ENCODE measurements at places on chromosomes 16 and 17. TPM values are rescaled to one million over a fixed set of nuclear protein-coding genes. Genes with fewer than 3 reads are reported as not detected.

DNA sequence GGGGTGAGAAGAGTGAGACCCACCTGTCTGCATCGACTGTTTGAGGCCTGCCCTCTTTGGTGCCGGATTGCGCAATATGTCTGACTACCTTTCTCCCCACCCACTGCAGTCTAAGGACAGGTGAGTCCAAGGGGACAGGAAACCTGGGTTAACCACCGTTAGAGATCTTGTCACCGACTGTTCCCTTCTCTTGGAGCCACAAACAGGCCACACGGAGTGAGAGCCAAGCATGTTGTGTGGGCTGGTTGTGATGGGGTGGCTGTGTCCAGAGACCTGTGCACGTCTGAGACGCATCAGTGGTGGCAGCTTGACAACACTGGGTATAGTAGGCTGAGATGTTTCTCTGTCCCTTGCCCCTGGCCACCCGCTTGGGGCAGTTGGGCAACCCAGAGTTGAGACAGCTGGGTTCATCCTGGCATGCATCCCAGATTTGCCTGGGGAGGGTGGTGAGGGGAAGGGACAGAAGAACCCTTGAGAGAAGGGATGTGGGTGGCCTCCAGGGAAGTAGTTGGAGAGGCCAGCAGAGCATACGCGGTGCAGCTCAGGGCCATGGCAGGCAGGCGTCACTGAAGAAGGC is 21.4 kb downstream of the MPRIP start:
- no peak overlapping the region for H3K4me3 ChIP-seq
- H3K27me3 ChIP-seq = no peaks in the 10 kb centered on the region
- H3K4me1 ChIP-seq = peaks cover 20% of the 10 kb centered on the region
- no peak overlapping the region for H3K27ac ChIP-seq
- no peaks in the 10 kb centered on the region for H3K36me3 ChIP-seq

DNA sequence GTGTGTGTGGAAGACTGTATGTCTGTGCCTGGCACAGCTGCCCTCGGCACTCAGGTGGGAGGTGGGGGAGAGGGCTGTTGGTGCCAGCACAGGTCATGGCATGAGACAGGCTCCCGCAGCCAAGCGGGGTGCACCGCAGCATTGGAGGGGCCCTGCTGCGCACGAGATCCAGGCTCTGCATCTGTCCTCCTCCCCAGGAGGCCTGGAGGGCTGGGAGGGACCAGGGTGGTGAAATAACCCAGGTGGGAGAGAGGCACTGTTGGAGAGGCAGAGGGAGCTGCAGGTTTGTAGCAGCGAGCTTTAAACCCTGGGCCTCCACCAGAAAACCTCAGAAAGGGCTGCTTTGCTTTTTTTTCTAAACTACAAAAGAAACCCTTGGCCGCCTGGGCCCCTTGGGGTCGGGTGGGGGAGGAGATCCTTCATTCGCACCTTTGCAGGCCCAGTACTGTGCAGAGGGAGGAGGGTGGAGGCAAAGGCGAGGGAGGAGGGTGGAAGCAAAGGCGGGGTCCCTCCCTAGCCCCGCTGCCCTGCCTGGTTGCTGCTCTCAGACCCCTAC is 241.7 kb downstream of the SEC14L1 start:
- peak overlapping the region; percentile 61 for H3K27ac ChIP-seq
- H3K4me3 ChIP-seq = no peak overlapping the region
- H3K27me3 ChIP-seq = no peaks in the 10 kb centered on the region
- peaks cover 95% of the 10 kb centered on the region for H3K4me1 ChIP-seq
- DNase-seq = no peak

GRCh38 chr17:27386206-27387075 is 69.8 kb upstream of the KSR1 start:
- H3K4me1 ChIP-seq = peaks cover 5% of the 10 kb centered on the region
- no peaks in the 10 kb centered on the region for H3K27me3 ChIP-seq
- H3K27ac ChIP-seq = no peak overlapping the region
- DNase-seq = no peak
- no peaks in the 10 kb centered on the region for H3K36me3 ChIP-seq

GRCh38 chr16:73049511-73049910 is 1.6 kb upstream of the ZFHX3 start:
- DNase-seq = no peak
- H3K4me3 ChIP-seq = no peak overlapping the region
- H3K27me3 ChIP-seq = no peaks in the 10 kb centered on the region
- no peak overlapping the region for H3K27ac ChIP-seq
- H3K36me3 ChIP-seq = no peaks in the 10 kb centered on the region

DNA sequence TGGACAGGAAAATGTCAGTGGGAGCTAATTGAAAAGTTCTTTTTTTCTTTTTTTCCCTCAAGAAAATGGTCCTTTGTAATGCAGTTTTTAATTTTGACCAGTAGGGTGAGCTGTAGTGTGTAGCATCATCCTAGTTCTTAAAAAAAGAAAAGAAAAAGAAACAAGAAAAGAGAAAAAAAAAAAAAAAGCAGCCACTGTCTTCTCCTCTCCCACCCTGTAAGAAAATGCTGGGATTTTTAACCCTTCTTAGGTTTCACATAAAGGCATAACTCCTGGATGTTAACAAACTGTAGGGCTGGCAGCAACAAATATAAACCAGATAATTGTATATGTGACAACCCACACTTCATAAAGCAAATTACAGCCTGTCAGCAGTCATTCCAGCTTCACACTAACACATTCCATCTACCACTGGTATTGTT is 78.1 kb downstream of the SKAP1 start:
- peak; percentile 72 for DNase-seq
- H3K4me3 ChIP-seq = no peak overlapping the region
- no peaks in the 10 kb centered on the region for H3K27me3 ChIP-seq

- H3K27ac ChIP-seq = no peak overlapping the region
- peak; percentile 89 for DNase-seq
- H3K36me3 ChIP-seq = no peaks in the 10 kb centered on the region
- no peaks in the 10 kb centered on the region for H3K27me3 ChIP-seq
- H3K4me3 ChIP-seq = peak overlapping the region; percentile 67
Observed at GRCh38 chr17:50541716-50542688, 5.0 kb upstream of the SPATA20 start.

Gene HSD17B1
- total RNA-seq = 0.68 TPM

Gene MYH11
- not detected for total RNA-seq

Gene GLTPD2
- total RNA-seq = not detected

Gene CDH1
- total RNA-seq = 0.50 TPM

Gene MYO18A
- 110 TPM for total RNA-seq
